ENCODE measurements at places on chromosomes 13 and 19.

GRCh38 chr13:94270556-94270955 lies 208.9 kb downstream of the DCT start:
- DNase-seq = no peak

DNA sequence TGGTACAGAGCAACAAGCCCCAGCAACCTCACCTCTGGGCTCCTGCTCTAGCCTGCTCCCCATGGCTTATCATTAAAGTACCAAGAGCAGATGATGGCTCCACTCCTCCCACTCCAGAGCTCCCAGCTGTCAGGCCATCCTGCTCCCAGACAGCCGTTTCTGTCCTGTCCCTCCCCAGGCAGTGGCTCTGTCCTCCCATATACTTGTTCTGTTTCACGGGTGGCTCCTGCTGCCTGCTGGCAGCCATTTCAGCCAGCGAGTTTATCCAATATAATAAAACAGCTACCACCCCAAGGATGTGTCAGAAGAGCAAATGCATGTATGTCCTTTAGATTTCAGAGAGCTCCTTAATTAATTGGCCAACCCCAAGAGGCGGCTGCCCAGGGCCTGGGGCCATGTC lies 79.4 kb upstream of the VSTM2B start:
- no peak for DNase-seq

GRCh38 chr19:39676004-39676403 lies 20.3 kb downstream of the LGALS16 start:
- DNase-seq = no peak

DNA sequence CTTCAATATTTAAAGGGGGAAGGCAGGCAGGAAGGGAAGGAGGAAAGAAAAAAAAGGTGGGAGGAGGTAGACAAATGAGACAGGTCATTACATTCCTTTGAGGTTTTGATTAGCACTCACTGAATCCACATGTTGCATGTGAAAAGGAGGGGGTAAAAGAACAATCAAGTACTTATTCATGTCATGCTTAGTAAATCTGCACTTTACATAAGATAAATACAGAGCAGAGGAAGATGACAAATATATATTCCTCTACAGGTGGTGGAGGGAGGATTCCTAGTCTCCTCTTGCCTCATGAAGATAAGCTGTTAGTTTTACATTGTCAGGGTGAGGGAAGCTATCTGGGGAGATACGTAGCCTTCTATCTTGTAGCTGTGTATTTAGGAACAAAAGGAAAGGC lies 1645.4 kb upstream of the SPRY2 start:
- no peak for DNase-seq

- no peak for DNase-seq
These were observed 116.2 kb downstream of the KLF12 start for GRCh38 chr13:74018062-74018431.

DNA sequence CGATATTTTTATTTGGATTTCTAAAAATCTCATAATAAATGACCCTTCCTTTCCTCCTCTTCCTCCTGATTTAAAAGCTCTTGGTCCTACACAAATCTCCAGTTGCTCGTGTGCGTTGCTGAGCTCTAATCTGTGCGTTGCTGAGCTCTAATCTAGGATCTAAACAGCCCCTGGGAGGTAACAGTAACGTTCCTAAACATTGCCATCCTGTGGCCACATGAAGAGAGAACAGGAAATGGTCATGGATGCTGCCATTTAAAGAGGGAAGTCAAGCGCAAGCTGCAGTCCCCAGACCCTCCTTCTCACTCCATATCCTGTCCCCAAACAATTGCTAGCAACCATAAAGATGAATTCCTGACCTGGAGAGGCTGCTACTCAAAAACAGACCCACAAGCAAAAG lies 170.8 kb downstream of the NUFIP1 start:
- DNase-seq = no peak

GRCh38 chr19:36986131-36986530 lies 70.0 kb downstream of the ZNF568 start:
- no peak for DNase-seq

- no peak for DNase-seq
These were observed 9.7 kb upstream of the CERS1 start for GRCh38 chr19:18905513-18906236.

GRCh38 chr19:31503211-31503610 lies 154.0 kb upstream of the TSHZ3 start:
- DNase-seq = no peak

- no peak for DNase-seq
These were observed 154.1 kb downstream of the ATP8A2 start for GRCh38 chr13:25525884-25526283.

DNA sequence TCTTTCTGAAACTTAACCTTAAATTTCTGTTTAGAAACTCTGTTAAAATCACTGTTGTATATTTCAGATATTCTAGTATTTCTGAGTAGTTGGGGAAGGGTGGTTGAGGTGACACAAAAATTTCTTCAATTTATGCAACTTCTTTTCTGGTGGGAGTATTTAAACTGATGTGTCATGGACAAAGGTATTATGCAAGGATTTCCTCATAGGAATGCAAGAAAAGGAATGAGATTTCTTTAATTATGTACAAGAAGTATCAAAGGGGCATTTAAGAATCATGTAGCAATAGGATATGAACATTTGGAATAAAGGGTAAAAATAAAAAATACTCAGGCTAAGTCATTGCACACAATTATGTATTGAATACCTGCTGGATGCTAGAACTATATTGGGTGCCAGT lies 575.8 kb upstream of the KLF12 start:
- peak; percentile 12 for DNase-seq

DNA sequence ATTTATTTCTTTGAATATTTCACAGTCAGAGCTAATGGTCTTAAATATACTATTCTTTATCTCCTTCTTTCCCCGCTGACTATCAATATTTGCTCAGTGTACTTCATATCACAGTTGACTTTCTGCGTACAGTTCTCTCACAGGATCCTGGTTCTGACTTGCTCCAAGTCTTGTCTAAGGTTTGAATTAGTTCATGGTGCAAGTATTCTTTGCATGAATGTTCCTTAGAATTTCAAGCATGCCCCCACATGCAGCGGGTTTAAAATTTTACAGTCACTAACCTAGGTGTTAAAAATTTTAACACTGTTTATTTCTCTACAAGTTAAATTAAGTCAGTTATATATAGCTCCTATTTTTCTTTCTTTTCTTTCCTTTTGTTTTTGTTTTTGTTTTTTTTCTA lies 20.8 kb upstream of the KLF12 start:
- DNase-seq = no peak

DNA sequence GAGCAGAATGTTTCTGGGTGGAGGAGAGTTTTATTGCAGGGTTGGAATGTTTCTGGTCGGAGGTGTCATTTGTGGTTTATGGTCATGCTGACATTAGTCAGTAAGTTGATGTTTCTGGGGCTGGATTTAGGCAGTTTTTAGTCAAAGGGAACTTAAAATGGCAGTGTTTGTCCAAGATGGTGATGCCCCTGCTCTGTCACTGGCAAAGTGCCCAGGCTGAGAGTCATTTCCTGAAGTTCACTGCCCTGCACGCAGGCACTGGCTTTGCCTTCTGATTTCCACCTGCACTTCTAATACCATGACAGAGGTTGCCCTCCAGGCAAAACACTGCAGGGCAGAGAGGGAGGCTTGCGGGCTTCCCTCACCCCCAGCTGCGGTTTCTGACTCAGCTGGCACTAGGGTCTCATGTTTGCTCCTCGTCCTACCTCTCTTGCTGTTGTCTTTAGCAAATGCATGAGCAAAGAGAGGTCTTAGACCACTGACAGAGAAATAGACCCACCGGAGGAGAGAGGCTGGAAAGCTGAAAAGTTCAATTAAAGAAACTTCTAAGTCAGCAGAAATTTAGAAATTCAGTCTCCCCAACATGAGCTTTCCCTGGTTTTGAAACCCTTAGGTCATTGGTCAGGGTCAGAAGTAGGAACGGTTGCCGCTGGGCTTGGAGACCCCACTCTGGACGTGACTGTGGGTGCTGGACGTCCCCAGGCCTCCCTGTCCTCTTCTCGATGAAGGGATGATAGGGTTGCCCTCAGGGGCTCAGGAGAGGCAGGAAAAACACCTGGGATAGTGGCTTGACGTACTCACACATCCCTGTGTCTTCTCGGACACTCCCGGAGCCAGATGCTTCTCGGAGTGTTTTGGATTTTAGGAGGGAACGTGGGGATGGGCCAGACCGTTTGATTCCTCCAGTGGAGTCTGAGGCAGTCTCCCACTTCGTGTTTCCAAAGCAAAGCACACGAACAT lies 26.3 kb downstream of the TMEM255B start:
- peak; percentile 71 for DNase-seq

GRCh38 chr19:12628040-12629022 lies 17.6 kb downstream of the ZNF791 start:
- DNase-seq = no peak

DNA sequence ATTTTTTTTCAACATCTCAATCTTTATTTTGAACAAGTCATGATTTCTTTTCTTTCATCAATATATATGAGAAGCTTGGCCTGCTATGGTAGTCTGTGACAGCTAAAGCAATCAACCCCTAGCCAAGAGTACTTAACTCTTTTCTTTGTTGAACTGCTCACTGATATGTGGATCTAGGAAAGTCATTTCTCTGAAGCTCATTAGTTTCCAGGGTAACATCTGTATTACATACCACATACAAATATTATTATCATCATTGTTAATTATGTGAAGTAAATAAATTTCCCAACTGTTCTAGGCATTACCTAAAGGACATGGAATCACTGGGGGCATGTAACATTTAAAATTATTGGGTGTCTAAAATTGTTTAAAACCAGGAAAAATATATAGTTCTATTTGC lies 267.3 kb downstream of the DCT start:
- no peak for DNase-seq

- DNase-seq = no peak
These were observed 75.2 kb downstream of the TNFSF11 start for GRCh38 chr13:42649141-42649540.

DNA sequence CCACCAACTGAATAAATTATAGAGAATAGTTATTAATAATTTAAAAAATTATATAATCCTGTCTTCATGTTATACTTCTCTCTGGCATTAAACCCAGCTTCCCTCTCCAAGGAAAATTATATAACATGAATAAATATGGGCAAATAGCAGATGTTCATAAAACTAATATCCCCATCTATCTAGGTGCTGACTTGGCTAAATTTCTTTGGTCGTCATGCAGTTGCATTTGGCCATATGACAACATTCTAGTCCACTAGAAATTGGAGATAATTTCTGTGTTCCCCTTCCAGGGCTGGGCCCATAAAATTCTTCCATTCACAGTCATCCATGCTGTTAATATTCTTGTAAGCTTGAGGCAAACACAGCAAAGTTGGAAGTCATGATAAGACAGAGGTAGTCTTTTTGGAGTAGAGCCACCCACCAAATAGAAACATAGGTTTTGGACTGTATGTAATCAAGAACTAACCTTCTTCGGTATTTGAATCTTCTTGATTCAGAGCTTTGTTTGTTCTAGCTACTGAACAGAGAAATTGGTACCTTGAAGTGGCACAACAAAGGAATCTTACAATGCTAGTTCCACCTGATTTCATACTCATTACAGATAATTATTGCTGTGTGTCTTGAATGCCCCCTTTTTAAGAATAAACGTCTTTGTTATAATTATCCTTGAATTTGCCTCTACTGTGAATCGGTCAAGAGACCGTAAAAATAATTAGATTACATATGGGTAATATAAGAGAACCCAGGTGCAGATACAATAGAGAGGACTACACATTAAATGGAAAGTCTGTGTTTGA lies 678.5 kb upstream of the PCDH20 start:
- DNase-seq = no peak

GRCh38 chr19:46390866-46391265 lies 22.5 kb downstream of the CCDC8 start:
- no peak for DNase-seq

- no peak for DNase-seq
These were observed 18.8 kb upstream of the MTRF1 start for GRCh38 chr13:41282129-41282571.

DNA sequence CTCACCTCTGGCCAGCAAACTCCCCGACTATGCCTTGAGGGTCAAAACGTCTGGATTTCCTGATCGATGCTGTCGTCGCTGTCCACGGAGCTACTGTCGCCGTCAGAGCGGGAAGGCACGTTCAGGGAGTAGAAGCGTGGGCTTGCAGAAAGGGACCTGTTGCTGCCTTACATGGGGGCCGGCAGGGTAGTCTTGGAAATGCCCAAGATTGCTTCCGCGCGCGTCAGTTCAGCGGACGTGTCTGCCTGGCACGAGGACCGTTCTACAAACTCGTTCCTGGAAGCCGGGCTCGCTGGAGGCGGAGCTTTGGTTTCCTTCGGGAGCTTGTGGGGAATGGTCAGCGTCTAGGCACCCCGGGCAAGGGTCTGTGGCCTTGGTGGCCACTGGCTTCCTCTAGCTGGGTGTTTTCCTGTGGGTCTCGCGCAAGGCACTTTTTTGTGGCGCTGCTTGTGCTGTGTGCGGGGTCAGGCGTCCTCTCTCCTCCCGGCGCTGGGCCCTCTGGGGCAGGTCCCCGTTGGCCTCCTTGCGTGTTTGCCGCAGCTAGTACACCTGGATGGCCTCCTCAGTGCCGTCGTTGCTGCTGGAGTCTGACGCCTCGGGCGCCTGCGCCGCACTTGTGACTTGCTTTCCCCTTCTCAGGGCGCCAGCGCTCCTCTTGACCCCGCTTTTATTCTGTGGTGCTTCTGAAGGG lies 15.4 kb downstream of the RB1 start:
- no peak for DNase-seq

DNA sequence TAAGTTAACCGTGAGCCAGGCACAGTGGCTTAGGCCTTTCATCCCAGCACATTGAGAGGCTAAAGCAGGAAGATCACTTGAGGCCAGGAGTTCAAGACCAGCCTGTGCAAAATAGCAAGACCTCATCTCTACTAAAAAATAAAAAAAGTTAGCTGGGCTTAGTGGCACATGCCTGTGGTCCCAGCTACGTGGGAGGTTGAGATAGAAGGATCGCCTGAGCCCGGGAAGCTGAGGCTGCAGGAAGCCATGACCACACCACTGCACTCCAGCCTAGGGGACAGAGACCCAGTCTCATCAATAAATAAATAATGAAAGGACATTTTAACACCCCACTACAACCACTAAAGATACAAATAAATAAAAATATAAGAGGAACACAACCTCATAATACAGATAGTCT lies 21.6 kb downstream of the LSM14A start:
- no peak for DNase-seq

DNA sequence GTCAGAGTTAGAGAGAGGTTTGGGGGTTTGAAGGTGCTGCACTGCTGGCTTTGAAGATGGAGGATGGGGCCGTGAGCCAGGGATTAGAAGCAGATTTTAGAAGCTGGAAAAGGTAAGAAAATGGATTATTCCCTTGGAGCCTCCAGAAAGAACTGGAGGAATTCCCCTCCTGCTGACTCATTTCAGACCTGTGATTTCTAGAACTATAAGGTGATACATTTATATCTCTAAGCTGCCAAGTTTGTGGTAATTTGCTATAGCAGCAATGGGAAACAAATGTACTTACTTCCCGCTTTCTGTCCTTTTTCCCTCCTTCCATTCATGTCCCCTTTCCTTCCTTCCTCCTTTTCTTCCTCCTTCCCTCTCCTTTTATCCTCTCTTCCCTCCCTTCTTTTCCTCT lies 78.5 kb upstream of the PCDH8 start:
- DNase-seq = no peak

- no peak for DNase-seq
These were observed 897 bp downstream of the ETHE1 start for GRCh38 chr19:43525836-43526771.
